ENCODE measurements at places on chromosomes 1 and 21.

DNA sequence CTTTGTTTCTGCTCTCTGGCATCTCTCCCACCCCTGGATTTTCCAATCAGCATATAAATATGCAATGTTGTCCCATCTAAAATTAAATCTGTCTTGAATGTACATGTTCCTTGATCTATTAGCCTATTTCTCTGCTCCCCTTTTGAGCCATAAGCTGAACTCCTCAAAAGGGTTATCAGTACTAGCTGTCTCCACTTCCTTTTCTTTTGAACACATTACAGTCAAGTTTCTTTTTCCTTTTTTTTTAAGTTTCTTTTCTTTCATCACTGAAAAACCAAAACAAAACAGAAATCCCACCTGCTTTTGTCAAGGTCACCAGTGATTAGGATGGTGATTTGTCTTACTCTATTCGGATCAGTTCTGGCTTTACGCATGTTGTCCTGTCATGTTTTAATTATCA is 29.3 kb downstream of the XCL2 start:
- DNase-seq, result no peak

DNA sequence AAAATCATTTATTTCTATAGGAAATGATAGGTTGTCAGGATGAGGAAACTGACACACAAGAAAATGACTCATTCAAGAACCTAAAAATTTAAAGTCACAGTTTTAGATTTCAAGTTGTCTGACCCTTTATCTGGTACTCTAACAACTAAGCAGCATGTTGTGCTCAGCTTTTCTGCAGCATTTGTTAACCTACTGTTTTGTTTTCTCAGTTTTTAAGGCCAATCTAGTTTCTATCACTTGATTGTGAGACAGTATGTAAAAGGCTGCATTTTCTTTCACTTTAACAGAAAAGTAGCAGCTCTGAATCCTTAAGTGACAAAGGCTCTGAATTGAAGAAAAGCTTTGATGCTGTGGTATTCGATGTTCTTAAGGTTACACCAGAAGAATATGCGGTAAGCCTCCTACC is 59.1 kb downstream of the RALGPS2 start:
- no peak for DNase-seq

DNA sequence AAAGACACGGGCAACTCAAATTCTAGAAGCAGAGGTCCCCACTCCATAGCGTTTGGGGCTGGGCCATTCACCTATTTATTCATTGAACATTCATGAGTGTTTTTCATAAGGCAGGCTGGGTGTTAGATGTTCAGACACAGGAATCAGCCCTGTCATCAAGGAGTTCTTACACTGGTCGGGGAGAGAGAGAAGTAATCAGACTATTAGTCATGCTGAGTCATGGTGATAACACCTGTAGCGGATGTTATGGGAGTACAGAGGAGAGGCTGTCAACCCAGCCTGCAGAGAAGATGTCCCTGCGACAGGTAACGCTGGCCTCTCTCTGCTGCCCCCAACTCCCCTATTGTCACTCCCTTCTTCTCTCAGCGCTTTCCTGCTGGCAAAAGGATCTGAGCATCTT is 17.2 kb downstream of the LY9 start:
- DNase-seq, result no peak

GRCh38 chr1:109134423-109134822 is 20.5 kb downstream of the ELAPOR1 start:
- no peak for DNase-seq

DNA sequence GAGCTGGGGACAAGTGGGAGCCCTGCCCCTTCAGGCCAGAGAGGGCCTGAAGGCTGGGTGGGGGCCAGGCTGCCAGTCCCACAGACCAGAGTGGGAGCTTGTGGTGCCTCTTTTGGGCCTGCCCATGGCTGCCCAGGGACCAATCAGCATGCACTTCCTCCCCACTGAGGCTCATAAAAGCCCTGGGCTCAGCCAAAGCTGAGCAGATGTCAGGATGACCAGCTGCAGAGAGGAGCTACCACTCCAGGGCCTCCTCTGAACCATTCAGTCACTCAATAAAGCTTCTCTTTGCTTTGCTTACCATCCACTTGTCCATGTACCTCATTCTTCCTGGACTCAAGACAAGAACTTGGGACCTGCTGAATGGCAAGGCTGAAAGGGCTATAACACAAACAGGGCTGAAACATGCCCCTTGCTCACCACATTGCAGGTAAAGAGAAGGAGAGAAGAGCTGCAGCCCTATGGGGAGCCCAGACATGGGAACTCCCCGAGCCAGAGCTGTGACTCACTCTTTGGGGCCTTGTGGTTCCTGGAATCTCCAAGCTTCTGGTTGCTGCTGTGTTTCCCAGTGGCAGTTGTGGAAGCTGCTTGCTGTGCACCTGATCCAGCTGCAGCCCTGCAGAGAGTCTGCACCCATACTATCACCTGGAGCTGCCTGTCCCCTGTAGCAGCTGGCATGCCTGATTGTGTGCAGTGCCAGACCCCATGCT is 82.0 kb downstream of the OLFML3 start:
- DNase-seq, result no peak

DNA sequence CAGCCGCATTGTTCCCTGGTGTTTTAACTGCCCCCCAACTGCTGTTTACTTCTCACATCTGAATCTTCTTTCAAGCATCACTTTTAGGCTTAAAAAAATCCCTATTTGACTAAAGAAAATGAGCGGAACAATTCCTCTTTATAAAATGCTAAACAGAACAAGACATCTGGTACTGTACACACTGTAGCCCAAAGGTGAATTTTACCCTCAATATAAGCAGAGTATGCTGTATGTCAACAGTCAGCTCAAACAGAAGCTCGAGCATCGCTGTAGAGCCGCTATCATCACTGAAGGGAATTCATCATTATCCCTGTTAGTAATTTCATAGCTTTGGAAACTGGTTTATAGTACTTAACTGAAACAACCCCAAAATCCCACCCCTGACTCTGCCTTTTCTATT is 85.3 kb downstream of the LRRC8D start:
- DNase-seq, result no peak

GRCh38 chr1:217969428-217969827 is 315.7 kb upstream of the RRP15 start:
- DNase-seq, result no peak

DNA sequence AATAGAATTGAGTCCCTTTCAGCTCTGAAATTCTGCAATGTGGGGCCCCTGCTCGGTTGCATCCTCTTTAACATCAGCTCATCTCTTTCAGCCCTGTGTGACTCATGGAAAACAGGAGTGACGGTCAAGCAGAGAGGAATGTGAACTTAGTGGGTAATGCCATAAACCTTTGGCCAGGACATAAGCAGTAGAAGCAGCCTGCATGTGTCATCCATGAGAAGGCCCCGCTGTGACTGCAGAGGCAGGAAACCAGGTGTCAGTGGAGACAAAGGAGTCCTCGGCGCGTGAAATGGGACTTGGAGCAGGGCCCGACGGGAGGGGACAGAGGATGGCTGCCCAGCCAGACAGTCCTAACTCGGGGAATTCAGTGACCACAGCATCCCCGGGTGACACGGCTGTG is 21.1 kb upstream of the EPHB2 start:
- DNase-seq, result no peak

GRCh38 chr1:156740237-156740740 is 599 bp downstream of the MRPL24 start:
- DNase-seq, result no peak

GRCh38 chr1:62573675-62574074 is 23.6 kb upstream of the ANGPTL3 start:
- no peak for DNase-seq

GRCh38 chr1:41638086-41639024 is 153.9 kb upstream of the EDN2 start:
- no peak for DNase-seq

- DNase-seq, result no peak
These were observed 38.1 kb downstream of the TRPM2 start for GRCh38 chr21:44391345-44392091.

DNA sequence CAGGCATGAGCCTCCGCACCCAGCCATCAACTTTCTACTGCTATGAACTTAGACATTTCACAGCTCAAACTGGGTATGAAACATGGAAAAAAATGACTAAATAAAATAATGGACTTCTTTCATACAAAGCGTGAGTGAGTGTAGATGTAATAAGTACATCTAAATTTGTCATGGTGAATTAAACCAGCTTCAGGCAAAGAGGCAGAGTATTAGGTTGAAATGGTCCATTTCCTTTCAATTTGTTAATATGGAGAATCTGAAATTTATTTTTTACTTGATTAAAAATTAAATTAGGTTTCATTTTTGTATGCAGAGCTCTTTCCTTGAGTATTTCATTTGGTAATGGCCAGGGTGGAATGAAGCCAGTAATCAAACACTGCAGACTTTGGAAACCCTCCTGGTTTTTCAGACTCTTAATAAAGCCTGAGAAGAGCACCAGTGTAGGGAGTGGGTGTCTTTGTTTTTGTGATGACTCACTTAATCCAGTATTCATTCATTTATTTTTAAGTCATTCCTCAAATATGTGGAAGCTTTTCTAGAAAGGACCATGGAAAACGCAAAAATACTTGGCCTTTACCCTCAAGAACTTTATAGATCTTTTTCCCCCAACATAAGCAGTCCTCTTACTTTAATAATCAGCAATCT is 49.2 kb downstream of the ALG14 start:
- no peak for DNase-seq

GRCh38 chr1:202291961-202292712 is 49.6 kb downstream of the UBE2T start:
- no peak for DNase-seq

DNA sequence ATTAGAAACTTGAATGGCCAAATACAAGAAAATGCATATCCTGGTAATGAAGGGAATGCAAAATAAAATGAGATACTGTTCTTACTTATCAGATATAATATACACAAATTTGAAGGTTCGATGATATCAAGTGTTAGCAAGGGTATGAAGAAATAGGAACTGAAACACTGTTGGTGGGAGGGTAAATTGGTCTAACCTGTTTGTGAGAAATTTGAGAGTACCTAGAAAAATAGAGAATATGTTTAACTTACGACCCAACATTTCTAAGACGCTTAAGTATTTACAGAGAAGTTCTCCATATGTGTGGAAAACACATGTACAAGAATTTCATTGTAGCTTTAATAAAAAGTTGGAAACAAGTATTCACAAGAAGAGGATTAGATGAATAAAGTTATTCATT is 25.9 kb downstream of the ATG4C start:
- no peak for DNase-seq

DNA sequence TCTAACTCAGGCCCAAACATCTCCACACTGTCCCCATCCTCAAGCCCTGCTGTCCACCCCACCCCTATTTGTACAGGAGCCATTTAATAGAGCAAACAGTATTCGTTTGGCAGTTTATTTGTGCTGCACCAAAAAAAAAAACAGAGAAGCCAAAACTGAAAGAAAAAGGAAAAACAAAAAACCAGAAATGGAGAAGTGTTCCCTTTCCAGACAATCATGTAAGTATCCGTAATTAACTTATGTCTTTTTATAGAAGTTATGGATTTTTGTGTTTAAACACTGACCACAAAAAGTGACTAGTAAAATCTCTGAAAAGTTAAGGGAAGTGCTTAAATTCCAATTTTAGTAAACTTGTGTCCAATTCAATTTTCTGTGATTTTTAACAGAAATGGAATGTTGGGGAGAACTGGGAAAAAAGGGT is 40.4 kb upstream of the ZBTB18 start:
- no peak for DNase-seq

DNA sequence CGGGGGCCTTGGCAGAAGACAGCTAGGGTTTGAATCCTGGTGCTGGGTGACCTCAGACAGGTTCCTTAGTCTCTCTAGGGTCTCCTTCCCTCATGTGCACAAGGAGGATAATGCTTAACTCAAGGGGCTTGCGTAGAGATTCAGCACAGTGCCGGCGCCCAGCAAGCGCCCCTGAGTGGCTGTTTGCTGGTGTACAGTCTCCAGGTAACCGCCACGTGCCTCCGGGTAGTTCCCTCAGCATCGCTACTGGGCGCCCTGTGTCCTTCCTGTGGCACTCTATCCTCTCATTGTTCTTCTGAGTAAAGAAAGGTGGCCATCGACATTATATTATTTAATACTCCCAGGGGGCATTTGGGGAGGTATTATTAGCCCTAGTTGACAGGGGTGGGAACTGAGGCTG is 80.9 kb downstream of the NENF start:
- no peak for DNase-seq

DNA sequence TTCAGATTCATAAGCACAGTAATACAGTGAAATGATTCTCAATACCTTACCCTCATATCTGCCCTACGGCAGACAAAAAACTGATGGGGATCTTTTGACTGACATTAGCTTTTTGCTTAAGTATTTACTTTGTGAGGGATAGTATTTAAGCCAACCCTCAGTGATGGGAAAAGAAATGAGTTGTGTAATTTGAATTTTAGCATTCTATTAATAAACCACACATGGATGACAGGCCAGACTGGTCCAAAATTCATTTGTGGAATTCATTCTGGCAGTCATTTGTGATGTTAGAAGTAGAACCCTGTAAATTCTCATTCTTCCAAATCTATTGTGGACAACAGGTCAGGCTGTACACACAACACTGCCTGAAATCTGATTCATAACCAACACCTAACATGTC is 14.9 kb downstream of the TRIM33 start:
- no peak for DNase-seq

- no peak for DNase-seq
These were observed 11.4 kb upstream of the SPSB1 start for GRCh38 chr1:9281071-9281827.

DNA sequence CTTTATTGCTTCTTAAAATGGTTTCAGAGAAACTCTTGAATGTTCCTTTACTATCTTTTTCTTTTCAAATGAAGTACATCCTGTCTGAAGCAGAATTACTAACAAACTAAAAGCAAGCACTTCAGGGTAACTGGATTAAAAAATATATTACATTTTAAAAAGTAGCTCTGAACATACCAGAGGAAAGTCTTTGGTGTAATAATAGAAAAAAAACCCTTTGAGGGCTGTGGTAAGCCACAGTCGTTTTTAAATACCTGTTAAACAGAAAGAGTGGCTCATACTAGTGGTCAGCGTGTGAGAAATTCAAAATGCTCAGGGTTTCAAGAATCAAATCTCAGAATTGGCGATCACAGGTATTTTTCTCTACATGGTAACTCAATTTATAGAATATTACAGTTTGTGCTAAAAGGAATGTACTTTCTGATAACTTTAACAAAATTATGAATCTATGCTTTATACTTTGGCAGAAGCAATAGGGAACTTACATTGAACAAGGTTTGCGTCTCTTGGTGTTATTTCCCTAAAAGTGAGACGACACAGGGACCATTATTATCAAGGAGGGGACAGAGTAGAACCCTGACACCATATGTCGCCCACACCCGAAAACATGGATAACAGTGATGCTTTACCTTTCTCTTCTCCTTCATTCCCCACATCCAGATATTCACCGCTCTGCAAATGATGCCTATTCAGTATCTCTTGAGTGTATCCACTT is 97.0 kb upstream of the DPH5 start:
- no peak for DNase-seq

Data from T47D (cell line).